Kidney tubule cell (primary cell): ENCODE measurements at places on chromosomes 13 and 19.

DNA sequence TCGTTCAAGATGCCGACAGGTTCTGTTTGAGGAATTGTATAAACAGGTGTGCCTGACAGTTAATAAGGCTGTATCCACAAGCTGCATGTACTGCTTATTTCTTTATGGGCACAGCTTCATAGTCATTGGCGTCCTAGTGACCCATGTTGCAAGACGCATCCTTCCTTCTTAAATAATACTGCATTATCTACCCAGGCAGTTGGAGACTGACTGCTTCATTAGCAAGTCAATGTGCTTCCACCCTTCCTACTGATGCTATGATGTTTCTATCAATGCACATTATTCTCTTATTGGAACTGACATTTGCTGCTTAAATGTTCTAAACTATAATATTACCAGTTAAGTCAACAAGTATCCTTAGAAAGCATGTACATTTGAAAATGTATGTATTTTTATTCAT lies 950.0 kb upstream of the MIR17HG start:
- DNase-seq: no peak

GRCh38 chr19:16106121-16106520 lies 5.6 kb upstream of the RAB8A start:
- peak; percentile 87 for DNase-seq

DNA sequence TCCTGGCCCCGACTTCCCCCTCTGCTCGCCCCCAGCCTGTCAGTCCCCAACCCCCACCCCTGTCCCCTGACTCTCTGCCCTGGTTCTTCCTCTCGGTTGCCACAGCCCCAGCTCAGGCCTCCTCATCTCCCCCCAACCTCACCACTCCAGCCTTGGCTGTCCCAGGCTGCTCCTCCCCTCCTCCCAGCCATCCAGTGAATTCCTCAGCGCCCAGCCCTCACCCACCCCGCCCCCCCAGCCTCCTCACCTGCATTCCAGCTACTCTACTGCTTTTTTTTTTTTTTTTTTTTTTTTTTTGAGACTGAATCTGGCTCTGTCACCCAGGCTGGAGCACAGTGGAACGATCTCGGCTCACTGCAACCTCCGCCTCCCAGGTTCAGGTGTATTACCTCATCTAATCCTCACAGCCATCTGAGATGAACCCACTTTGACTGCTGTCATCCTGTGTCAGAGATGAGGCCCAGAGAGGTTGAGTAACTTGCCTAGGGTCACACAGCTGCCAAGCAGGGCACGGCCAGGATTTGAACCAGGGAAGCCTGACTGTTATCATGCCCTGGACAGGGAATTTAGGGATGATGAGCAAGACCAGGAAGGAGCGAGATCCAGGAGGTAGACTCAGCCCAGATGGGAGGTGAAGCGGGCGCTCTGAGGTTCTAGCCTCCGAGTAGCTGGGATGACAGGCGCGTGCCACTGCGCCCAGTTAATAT lies 2.6 kb downstream of the SULT2B1 start:
- DNase-seq: peak; percentile 65

GRCh38 chr19:739998-740715 lies 10.8 kb upstream of the MISP start:
- DNase-seq: no peak

DNA sequence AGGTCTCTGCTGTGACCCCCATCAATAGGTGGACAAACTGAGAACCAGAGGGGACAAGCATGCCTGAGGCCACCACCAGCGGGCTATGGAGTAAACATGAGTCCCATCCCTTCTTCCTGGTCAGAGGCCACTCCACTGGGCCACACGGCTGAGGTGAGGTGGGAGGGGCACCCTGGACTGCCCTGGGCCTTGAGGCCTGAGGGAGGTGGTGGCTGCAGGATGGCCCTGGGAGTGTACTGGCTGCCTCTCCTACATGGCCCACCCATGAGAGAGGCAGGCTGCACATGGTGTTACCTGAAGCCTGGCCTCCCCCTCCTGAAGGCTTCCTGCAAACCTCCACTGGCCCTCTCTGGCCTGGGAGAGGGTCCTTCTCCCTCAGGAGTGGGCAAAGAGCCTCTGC lies 222.4 kb downstream of the TUBA3C start:
- DNase-seq: no peak
